ENCODE measurements at places on chromosomes 16 and 17.

DNA sequence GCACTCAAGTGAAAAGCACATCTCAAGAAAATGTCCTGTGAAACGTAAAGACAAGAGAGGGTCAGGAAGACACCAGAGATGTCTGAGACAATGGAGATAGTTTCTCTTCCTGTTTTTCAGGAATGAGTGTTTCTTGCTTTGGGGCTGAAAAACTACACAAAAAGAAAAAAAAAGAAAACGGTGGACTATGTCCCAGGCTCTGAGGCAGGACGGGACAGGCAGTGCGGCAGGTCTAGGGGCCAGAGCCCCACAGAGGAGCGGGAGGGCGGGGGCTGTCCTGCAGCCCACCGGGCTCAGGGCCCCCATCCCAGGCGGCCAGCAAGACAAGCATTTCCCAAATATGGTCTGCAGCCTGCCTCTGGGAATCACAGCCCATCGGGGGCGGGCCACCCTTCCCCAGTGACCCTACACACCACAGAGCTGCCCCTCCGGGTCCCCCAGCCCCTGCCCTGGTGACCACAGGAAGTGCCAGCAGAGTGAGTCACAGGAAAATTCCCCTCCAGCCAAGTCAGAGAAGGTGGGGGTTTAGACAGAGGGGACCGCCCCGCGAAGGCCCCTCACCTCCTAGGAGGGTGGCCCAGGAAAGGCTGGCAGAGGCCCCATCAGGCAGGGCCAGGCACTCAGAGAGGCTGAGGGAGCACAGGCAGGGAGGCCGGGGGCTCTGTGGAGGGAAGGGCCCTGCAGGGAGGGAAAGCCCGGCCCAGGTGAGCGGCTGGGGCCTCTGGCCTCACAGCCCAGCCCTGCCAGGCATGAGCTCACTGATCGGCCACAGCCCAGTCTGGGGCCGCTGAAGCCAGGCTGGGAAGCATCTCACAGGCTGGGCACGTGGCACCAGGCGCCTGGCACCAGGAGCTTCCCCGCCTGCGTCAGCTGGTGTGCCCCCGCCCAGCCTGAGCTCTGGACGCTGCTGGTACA lies 6.3 kb downstream of the BCAR1 start:
- DNase-seq: peak; percentile 94

GRCh38 chr16:83913245-83913633 lies 14.3 kb downstream of the MLYCD start:
- no peak for DNase-seq

DNA sequence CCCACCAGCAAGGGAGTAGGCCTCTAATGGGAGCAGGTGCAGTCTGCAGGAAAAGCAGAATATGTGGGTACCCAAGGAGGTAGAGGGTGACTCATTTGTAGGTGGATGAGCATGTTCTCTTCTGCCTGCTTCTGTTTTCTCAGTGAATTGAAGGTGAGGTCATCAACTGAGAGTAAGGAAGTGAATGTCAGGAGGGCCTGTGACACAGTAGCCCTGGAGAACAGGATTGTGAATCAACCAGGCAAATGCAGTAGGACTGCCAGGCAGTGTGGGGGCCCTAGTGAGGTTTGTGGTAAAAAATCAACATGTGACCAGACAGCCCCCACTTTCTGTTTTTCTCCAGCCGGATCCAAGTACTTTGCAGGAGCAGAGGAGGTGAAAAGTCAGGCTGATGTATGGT lies 150.5 kb upstream of the SOX9 start:
- DNase-seq: peak; percentile 98

- no peak for DNase-seq
These were observed 5.8 kb upstream of the RPRML start for GRCh38 chr17:46984892-46985291.

GRCh38 chr16:81446907-81447268 lies 2.3 kb downstream of the CMIP start:
- DNase-seq: no peak

DNA sequence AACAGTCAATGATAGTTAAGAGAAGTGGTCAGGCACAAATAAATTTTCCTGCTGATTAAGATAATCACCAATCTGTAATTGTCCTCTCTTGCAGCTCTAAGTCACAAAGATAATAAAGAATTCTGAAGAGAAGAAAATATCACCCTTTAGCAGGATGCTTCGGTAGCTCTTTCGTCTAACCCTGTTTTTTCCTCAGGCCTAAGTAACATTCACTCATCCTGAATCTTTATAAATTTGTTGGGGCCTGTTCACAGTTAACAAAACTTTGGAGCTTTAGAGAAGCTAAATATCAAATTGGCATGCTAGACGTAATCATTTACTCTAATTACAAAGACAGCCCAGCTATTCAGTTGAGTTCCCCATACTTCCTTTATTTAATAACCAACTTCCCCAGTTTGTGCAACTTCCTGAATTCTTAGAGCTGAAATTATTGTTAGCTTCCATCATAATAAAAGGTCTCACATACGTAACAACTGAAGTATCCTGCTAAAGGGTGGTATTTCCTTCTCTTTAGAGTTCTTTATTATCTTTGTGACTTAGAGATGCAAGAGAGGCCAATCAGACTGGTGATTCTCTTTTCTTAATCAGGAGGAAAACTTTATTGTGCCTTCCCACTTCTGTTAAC lies 118.6 kb downstream of the TANGO6 start:
- DNase-seq: no peak

GRCh38 chr16:66908762-66909559 lies 9.7 kb downstream of the CDH16 start:
- DNase-seq: no peak

GRCh38 chr17:6753546-6753945 lies 2.3 kb upstream of the XAF1 start:
- no peak for DNase-seq

GRCh38 chr16:56864960-56865359 lies at the start of gene SLC12A3:
Gene SLC12A3 (plus strand): TSS chr16:56865207. CDS start chr16:56865236, 29 bp downstream.
- no peak for DNase-seq

DNA sequence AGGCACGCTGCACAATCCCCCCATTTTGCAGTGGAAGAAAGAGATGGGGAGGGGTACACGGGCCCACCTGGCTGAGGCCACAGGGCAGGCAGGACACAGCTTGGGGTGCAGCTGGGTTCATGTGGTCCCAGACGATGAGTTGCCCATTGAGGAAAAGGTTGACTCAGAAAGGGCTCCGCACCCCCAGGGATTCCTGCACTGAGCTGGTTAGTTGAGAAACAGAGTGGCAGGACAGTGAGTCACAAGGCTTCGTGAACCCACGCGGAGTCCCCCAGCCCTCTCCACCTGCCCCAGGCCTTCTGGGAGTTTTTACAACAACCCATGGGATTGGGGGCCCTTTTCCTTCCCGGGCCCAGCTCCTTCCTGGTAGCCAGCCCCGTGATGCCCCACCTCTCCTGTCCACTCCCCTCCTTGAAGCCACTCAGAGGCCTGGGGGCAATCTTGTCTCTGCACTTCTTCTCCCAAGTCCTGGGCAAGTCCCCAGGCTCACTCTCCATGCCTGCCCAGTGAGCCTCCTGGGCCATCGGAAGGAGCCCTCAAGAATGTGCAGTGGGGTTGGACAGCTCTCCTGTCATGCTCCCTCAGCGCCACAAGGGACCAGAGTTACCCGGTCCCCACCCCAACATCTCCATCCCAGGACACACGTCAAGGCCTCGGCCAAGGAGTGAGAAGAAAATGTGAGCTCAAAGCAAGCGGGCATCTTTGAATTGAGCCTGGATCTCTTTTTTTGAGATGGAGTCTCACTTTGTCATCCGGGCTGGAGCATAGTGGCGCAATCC lies 251.2 kb downstream of the PARN start:
- DNase-seq: peak; percentile 91

- no peak for DNase-seq
These were observed 95.7 kb downstream of the SLC39A11 start for GRCh38 chr17:72996791-72997190.

DNA sequence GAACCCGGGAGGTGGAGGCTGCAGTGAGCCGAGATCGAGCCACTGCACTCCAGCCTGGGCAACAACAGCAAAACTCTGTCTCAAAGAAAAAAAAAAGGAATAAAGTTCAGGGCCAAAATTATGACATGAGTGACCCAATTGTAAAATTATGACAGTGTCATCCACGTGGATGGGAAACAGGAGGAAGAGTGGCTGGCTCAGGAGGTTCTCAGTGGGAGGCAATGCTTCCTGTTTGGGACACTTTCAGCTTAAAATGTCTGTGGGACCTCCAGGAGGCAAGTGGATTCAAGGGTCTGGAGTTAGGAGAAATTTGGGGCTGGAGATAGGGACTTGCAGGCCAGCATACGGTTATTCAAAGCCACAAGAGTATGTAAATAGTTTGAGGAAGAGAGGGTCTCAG lies 8.0 kb upstream of the STX4 start:
- DNase-seq: no peak

DNA sequence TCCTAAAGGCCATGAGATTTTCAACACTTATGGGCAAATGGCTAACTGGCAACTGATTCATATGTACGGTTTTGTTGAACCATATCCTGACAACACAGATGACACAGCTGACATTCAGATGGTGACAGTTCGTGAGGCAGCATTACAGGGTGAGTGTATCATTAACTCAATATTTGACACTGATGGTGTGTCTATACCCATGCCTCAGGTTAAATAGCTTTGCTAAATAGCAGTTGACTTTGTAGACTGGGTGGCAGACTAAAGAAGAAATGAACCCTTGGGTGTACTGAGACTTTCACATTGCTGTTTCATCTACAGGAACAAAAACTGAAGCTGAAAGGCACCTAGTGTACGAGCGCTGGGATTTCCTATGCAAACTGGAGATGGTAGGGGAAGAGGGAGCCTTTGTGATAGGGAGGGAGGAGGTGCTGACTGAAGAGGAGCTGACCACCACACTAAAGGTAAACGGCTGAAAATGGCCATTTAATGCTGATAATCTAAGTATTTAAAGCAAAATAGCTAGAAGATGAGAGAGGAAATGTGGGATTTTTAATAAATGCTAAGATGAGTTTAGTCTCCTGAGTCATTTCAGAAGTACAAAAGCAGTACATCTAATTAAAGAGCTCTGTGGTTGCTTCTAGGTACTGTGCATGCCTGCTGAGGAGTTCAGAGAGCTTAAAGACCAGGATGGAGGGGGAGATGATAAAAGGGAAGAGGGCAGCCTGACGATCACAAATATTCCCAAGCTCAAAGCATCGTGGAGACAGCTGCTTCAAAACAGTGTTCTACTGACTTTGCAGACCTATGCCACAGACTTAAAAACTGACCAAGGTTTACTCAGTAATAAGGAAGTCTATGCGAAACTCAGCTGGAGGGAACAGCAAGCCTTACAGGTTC lies 3.0 kb downstream of the SETD6 start:
- no peak for DNase-seq

- DNase-seq: no peak
These were observed 47.5 kb downstream of the HS3ST3A1 start for GRCh38 chr17:13554231-13554630.

DNA sequence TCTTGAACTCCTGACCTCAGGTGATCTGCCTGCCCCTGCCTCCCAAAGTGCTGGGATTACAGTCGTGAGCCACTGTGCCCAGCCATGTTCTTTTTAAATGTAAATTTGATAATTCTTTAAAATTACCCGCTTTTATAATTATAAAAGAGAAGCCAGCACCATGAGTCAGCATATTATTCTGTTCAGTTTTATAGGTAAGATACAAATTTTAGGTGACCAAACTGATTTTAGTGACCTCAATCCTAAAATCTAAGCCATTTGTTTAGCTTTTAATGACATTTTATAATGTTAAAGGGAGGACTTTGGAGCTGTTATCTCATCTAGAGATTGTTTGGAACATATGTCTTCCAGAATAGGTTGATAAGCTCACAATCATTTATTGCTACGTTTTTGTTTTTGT lies 20.8 kb upstream of the PPM1E start:
- no peak for DNase-seq

GRCh38 chr17:31715446-31715845 lies 143.6 kb downstream of the COPRS start:
- DNase-seq: no peak

GRCh38 chr17:80308692-80309517 lies 48.3 kb downstream of the RNF213 start:
- DNase-seq: no peak

DNA sequence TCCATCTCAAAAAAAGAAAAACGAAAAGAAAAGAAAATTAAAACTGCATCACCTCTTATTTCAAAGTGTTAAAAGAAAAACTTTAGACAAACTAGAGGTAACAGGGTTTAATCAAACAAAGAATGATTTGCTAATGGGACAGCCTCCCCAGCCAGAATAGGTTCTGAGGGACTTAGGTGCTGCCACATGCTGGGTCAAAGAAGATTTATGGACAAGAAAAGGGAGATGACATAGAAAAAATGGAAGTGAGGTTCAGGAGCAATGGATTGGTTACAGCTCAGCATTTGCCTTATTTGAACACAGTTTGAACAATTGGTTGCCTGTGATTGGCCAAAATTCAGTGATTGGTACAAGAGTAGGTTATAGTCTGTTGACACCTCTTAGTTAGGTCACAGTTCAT lies 21.1 kb downstream of the TMC5 start:
- no peak for DNase-seq

GRCh38 chr17:28306954-28307401 lies 12.0 kb upstream of the TMEM97 start:
- DNase-seq: no peak

- DNase-seq: no peak
These were observed 13.7 kb upstream of the CD300E start for GRCh38 chr17:74637265-74637664.

Data from mammary epithelial cell (primary cell).